Cardiac atrium fibroblast (primary cell): ENCODE measurements at places on chromosomes 4 and X. TPM values are rescaled to one million over a fixed set of nuclear protein-coding genes. Genes with fewer than 3 reads are reported as not detected.

HHIP gene
- 27.4 and 85.2 TPM in 2 replicates for total RNA-seq

FGG gene
- total RNA-seq: not detected in 2 replicates

CLDN22 gene
- total RNA-seq: not detected in 2 replicates

EIF4E gene
- 73.8 and 92.5 TPM in 2 replicates for total RNA-seq
